Activated naive CD4-positive, alpha-beta T cell treated with anti-CD3 and anti-CD28 coated beads, Interleukin-2, amount 10 ng/mL, durations not matched to agents 7 days and 5 days (primary cell): ENCODE measurements at places on chromosomes 7 and 10.

DNA sequence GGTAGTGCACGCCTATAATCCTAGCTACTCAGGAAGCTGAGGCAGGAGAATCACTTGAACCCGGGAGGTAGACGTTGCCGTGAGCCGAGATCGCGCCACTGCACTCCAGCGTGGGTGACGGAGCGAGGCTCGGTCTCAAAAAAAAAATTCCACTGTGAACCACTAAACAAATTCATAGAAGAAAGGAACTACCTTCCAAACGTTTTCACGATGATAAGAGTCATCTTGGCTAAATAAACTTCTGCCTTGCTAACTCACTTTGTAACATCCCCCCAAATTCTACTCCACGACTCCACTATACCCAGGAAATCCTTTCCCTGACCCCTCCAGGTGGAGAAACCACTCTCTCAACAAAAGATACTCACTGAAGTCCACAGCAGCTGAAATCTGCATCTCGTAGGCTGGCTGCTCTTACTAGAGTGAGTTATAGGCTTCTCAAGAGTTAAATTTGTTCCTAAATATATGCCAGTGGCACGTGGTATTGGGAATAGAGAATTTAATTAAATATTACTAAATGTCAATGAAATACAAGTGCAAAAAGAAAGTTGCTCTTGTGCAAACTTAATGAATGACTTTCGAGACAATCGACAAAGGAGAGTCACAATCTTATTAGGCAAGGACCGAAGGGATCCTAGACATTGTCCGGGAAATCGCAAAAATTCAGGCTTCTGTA lies 1.6 kb upstream of the GTF2I start:
- no peak for DNase-seq

GRCh38 chr7:139948587-139949335 lies 114.0 kb downstream of the PARP12 start:
- no peak for DNase-seq

DNA sequence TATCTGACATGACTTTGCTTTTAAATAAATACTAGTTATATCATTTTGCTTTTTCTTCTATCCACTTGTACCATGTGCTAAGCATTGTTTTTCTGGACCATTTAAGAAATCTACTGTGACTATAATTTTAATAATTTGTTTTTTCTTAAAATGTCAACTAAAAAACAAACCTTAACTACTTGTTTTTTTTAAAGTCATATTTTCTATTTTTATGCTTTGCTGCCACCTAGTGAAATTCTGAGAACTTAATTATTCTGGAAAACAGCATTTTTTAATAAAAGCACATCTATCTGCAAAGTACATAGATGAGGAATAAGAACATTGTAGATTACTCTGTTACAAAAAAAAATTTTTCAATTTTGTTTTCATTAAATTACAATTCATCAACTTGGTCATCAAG lies 47.4 kb downstream of the ORC5 start:
- DNase-seq = no peak

DNA sequence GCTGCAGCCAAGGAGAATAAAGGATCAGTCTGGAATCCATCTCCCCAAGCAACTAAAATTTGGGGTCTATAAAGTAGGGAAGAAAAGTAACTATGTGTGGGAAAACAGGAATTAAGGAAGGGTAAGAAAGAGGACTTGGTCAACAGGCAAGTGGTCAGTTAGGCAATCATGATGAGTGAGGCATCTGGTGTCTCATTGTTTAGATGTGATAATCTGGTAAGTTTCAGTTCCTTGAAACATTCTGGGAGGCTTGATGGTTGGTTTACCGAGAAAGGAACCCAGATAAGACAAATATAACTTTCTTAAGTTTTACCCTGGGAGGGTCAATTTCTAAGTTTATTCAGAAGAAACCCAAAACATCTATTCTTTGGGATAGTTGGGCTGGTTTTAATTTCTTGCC lies 22.3 kb downstream of the HYAL4 start:
- DNase-seq = no peak

DNA sequence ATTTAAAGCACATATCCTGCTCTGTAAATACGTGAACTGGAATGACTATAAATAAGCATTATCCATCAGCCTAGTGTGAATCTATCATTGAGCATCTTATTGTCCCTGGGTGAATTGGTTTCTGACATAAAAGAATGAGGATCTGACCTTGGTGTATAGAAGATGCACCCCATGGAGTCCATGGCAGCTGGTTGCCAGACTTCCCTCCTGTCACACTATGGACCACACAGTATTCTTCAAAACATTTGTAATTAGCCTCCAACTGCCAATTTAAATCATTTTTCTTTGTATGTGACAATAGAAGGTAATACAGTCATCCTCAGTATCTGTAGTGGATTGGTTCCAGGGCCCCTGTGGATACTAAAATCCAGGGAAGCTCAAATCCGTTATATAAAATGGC lies 238.1 kb upstream of the ZWINT start:
- DNase-seq = no peak

DNA sequence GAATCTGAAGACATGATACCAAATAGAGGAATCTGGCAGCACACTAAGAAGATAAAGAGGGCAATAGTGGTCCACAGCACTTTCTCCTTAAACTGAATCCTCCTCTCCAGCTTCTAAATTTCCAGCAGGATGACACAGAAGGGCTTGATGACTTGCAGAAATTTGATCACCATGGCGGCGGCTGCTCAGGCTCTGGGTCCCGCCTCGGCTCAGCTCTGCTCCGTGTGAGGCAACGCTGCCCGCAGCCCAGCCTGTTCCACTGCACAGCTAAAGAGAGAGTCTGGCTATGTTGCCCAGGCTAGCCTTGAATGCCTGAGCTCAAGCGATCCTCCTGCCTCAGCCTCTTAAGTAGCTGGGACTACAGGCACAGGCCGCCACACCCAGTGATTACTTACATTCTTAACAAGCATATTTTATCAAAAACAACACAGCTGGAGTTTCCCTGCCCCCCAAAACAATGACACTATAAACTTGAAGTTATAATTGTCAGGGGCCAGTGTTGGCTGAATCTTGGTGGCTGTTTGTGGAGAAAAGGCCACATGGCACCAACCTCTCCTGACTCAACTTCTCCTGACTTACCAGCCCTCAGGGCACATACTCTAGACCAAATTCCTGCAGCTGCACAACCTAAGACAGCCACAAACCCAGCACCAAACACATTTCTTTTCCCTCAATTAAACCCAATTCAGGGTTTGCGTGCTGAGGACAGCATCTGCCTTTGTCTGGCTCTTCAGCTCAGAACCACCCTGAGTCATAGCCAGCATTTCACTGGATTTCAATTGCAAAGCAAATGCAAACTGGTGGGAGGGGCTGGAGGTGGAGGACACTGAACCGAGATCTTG lies 11.6 kb upstream of the TNPO3 start:
- no peak for DNase-seq

DNA sequence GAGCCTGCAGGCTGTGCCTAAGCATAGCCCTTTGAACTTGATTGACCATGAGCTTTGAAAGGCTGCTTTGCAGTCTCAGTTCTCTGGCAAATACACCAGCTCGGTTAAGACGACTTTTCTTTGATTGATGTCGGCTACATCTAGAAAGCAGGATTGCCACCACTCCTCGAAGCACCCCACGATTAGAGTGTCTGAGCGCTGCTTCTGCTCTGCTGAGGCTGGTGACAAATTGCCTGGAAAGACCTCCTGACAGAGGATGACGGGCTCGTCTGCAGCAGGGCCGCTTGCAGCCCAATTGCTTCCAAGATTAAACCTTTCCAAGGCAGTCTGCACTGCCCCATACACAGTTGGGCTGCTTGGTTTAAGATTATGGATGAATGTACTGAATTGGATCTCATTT lies 182.0 kb downstream of the CUX1 start:
- no peak for DNase-seq

GRCh38 chr7:130037703-130038102 lies 13.5 kb downstream of the ZC3HC1 start:
- no peak for DNase-seq

DNA sequence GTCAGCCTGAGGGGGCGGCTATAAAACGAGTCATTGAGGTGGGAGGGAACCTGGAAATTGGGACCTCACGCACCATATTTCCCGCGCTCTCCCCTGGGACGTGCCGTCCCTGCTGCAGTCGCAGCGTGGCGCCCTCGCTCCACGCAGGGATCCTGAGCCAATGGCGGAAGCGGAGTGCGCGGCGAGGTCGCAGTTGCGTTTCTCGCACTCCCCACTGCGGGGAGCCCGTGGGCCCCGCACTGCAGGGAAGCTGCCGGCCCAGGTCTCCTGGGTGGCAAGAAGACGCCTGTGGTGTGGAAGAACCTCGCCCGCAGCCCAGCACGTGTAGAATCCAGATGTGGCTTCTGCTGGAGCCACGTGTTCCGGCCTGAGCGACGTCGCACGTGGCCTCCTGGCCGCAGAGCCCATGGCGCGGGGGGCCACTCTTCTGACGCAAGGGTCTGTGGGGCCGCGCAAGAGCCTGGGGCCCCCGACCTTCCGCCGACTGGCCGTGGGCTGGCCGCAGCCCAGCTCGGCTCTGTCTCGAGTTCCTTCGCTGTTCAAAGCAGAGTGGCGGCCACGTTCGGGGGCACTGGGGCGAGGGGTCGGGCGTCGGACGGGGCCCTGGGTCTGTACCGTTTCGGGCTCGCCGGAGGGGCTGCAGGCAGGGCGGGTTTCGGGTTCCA lies 26.4 kb downstream of the HIF1AN start:
- DNase-seq = peak; percentile 86

DNA sequence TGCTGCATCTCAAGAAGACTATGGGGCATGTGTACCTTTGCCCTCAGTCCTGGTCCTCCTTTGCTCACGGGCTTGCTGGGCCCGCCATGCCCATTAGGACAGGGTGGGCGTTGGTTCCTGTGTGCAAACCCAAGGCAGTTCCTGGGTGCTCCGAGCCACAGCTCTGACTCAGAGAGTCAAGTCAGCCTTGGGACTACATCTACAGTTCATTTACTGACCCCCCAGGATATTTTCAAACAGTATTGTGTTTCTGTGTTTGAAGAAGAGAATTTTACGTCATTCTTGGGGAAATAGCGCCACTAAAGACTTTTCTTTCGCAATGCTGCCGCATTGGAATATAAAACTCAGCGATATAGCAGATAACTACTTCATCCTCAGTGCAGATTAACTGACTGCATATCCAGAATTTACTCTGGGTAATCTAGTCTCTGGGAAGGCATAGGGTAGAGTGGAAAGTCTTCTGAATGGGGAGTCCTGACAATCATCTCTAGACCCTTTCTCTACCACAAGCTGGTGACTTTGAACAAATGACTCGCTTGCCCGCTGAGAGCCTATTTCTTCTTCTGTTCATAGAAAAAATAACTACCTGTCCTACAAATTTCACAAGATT lies 638.9 kb upstream of the FZD8 start:
- no peak for DNase-seq

DNA sequence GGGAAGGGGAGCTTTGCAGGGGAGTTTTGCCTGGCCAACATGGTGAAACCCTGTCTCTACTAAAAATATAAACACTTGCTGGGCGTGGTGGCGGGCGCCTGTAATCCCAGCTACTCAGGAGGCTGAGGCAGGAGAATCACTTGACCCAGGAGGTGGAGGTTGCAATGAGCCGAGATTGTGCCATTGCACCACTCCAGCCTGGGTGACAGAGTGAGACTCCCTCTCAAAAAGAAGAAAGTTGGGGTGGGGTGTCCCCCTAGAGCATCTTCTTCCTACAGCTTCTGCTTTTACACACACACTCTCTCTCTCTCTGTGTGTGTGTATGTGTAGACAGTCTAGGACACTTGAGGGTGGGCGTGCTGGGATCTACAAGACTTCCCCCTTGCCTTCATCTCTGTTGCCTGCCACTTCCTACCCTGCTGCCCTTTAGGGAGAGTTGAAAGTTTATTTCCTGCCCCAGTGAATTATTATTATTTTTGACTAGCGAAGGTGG lies 21.7 kb downstream of the PLAU start:
- no peak for DNase-seq

DNA sequence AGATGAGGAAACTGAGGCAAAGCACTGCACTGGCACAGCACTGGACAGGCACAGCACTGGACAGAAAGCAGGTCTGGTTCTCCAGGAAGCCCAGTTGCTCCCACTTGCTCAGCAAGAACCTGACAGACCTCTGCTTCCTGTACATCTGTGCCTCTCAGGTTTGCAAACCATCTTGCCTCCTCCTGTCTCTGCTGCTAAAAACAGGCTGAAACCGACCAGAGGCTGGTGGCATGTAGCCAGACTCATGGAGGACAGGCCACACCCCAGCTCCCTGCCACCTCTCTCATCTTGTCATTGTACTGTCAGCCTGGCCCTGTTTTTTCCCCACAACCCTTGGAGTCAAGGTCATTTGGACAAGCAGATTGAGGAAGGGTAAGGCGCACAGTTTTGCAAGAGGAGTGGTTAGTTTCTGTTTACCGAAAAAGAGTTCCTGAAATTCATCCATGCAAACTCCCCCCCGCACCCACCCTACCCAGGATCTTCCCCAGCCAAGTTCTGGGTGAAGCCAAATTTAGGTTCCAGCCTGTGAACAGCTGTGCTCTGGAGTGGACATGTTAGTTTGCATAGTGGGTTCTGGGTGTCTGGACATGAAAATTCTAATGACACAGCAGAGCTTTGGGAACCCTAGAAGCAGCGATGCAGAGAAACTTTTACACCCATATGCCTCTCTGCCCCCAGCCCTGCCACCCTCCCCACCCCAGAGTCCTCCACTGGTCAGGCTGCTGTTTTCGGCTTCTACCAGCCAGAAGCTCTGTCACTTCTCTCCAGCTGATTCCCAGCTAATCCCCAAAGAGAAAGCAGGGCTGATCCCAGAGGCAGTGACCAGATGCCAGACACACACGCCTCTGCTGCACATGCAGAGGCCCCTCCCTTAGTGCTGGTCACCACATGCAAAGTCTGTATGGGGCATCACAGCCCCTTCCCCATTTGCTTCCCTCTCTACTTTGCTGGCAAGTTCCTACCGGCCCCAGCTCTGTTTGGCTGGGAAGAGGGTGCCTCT lies 8.5 kb upstream of the C10orf105 start:
- DNase-seq = peak; percentile 78

DNA sequence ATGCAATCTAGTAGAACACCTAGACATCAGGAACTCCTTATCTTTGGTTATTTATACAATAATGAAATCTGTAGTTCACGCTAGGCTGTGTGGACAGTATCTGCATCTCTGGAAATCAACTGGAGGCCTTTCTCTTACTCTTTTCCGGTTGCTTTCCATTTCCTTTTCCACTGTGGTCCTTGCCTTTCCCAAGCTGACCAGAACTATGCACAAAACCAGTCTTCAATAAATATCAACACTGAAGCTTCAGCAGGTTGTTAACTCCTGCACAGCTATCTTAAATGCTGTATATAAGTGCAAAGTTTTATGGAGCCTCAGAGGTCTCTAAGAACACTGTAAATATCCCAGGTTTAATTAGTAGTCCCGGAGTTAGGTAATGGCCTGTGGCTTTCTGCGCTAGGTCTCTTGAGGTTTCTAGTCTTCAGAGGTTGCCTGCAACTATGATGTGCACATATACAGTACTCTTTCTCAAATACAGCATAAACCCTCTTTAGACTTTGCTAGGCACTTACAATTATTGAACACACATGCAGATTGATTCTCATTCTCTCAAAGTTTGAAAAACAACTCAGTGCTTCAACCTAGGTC lies 2.4 kb downstream of the KLLN start:
- DNase-seq = no peak

GRCh38 chr7:95095259-95095965 lies 188.0 kb downstream of the PPP1R9A start:
- no peak for DNase-seq

- no peak for DNase-seq
Observed at GRCh38 chr10:48294431-48294830, 12.0 kb upstream of the MAPK8 start.

- DNase-seq = no peak
Observed at GRCh38 chr10:77024461-77024860, 613.1 kb downstream of the KCNMA1 start.
